ENCODE measurements at places on chromosomes 3 and 15.

- no peak for DNase-seq
These were observed 14.2 kb upstream of the ICE2 start for GRCh38 chr15:60493166-60493565.

- peak; percentile 96 for DNase-seq
These were observed at the start of gene RASSF1 for GRCh38 chr3:50340448-50341329. Gene RASSF1, minus strand, starts transcription at chr3:50340836. Its CDS starts 31 bp downstream, at chr3:50340805.

DNA sequence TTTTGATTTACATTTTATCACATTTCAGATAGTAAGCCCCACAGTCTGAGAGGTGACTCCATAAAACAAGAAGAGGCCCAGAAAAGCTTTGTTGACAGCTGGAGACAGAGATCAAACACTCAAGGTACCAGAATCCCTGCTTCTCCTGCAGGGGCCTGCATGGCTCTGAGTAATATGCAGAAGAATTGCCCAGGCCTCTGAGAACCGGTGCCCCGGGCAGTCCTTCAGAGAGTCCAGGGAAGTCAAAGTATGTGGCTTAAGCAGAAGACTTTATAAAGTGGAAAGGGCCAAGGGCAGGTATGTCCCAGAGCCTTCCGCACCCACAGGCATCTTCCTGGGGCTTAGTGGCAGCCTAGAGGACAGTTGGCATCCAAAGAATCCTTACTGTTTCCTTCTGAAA lies 12.8 kb downstream of the ATRIP start:
- DNase-seq: no peak

GRCh38 chr15:79122991-79123390 lies 32.4 kb upstream of the RASGRF1 start:
- no peak for DNase-seq

- no peak for DNase-seq
These were observed 1765.0 kb downstream of the OTOL1 start for GRCh38 chr3:163261618-163262017.

Data from muscle of leg (tissue), 16 donors.